ENCODE measurements at places on chromosomes 16 and 17.

DNA sequence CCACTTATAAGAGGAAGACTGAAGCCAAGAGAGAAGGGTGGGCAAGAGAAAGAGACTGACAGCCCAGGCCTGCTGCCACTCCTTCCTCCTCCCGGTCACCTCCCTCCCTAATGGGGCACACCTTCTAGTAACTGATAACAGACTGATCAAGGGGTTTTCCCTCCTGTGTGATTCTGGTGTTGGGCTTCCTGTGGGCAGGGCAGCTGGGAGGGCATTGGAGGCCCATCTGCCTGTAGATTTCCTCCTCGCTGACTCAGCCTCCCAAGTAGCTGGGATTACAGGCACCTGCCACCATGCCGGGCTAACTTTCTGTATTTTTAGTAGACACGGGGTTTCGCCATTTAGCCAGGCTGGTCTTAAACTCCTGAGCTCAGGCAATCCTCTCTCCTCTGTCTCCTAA, 16.2 kb downstream of the CA4 start:
- peak; percentile 50 for DNase-seq

DNA sequence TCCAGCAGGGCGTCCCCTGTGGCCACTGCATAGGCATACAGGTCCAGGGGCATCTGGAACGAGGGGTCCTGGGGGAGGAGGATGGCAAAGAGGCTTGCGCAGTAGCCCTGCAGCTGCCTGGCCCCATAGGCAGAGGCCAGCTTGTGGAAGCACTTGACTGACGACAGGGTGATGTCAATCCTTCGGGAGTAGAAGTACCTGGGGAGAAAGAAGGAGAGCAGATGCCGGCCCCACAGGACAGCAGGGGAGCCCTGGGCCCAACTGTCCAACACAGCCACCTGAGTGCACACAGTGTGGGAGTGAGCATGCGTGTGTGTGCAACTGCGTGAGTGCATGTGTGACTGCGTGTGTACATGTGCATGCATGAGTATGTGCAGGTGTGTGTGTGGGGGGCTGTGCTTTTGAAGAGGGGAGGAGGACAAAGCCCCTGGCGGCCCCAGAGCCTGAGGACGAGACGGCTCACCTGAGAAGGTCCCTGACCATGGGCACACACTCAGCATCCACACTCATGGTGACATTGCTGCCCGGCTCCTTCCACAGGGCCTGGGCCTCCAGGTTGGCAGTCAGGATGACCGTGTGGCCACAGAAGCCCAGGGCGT, 7.1 kb downstream of the LGALS3BP start:
- DNase-seq: no peak

GRCh38 chr17:3968886-3969524, 4.8 kb upstream of the ATP2A3 start:
- no peak for DNase-seq

GRCh38 chr16:30927789-30928378, 4.5 kb downstream of the FBXL19 start:
- no peak for DNase-seq

GRCh38 chr16:3959148-3959547, 78.6 kb upstream of the CREBBP start:
- DNase-seq: no peak

- DNase-seq: no peak
These were observed 199.1 kb downstream of the HS3ST3B1 start for GRCh38 chr17:14499976-14500375.

- peak; percentile 56 for DNase-seq
These were observed 69.6 kb downstream of the RAI1 start for GRCh38 chr17:17750881-17751280.

Data from stimulated activated naive CD8-positive, alpha-beta T cell treated with anti-CD3 and anti-CD28 coated beads, Interleukin-15, amount 100 ng/mL, for 72 hours (primary cell).